ENCODE measurements at places on chromosomes 13 and 19. TPM values are rescaled to one million over a fixed set of nuclear protein-coding genes. Genes with fewer than 3 reads are reported as not detected.

Gene RFPL4A
- not detected for total RNA-seq

Gene CGB8
- not detected for total RNA-seq

Gene SIGLEC12
- total RNA-seq = not detected

Gene ZNF699
- total RNA-seq = 6.3 TPM

Gene ARHGEF1
- total RNA-seq = 29.1 TPM

Gene DLEU7
- total RNA-seq = not detected

Gene TPP2
- total RNA-seq = 54.7 TPM

Gene HCN2
- total RNA-seq = 0.62 TPM

Gene HCST
- total RNA-seq = 1.2 TPM

All from aortic smooth muscle cell (primary cell).